ENCODE measurements at places on chromosomes 6 and 20. TPM values are rescaled to one million over a fixed set of nuclear protein-coding genes. Genes with fewer than 3 reads are reported as not detected.
A peak's percentile ranks its signal among the peaks of the same experiment; 100 is the strongest.

GRCh38 chr6:13273931-13274706 is 54.2 kb downstream of the TBC1D7 start:
- no peaks in the 10 kb centered on the region for H3K27me3 ChIP-seq
- H3K36me3 ChIP-seq: no peaks in the 10 kb centered on the region
- DNase-seq: no peak
- H3K4me1 ChIP-seq: no peaks in the 10 kb centered on the region

GRCh38 chr6:13048113-13048512 is 280.2 kb downstream of the TBC1D7 start:
- no peak overlapping the region for H3K4me3 ChIP-seq
- no peaks in the 10 kb centered on the region for H3K36me3 ChIP-seq
- no peaks in the 10 kb centered on the region for H3K27me3 ChIP-seq
- H3K4me1 ChIP-seq: no peaks in the 10 kb centered on the region
- H3K27ac ChIP-seq: no peak overlapping the region

The SLC44A4 gene
- total RNA-seq: not detected

- DNase-seq: no peak
- peaks cover 21% of the 10 kb centered on the region for H3K4me1 ChIP-seq
- H3K27ac ChIP-seq: no peak overlapping the region
- no peaks in the 10 kb centered on the region for H3K36me3 ChIP-seq
- no peaks in the 10 kb centered on the region for H3K27me3 ChIP-seq
- H3K4me3 ChIP-seq: no peak overlapping the region
Observed at GRCh38 chr6:28254121-28254519, 2.1 kb upstream of the ZKSCAN4 start.

DNA sequence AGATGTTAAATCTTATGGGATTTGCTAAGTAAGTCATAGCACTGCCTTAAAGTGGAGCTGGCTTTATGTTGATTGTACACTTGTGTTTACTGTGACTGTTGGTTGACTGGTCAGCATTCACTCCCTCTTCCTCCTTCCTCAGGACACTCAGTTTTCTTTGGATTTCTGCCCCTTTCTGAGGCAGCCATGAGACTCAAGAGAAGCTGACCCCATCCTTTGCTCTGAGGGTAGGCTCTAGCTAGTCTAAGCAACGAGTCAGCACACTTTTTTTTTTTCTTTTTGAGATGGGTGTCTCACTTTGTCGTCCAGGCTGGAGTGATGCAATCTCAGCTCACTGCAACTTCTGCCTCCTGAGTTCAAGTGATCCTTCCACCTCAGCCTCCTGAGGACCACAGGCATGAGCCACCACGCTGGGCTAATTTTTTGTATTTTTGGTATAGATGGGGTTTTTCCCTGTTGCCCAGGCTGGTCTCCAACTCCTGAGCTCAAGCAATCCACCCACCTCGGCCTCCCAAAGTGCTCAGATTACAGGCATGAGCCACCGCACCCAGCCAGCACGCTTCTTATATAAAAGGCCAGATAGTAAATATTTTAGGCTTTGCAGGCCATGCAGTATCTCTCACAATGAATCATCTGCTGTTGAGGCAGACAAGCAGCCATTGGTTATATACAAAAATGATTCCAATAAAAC is 191.4 kb downstream of the NFATC2 start:
- no peaks in the 10 kb centered on the region for H3K4me1 ChIP-seq
- H3K27ac ChIP-seq: no peak overlapping the region
- H3K27me3 ChIP-seq: no peaks in the 10 kb centered on the region

The DXO gene
- 11.4 TPM for total RNA-seq

DNA sequence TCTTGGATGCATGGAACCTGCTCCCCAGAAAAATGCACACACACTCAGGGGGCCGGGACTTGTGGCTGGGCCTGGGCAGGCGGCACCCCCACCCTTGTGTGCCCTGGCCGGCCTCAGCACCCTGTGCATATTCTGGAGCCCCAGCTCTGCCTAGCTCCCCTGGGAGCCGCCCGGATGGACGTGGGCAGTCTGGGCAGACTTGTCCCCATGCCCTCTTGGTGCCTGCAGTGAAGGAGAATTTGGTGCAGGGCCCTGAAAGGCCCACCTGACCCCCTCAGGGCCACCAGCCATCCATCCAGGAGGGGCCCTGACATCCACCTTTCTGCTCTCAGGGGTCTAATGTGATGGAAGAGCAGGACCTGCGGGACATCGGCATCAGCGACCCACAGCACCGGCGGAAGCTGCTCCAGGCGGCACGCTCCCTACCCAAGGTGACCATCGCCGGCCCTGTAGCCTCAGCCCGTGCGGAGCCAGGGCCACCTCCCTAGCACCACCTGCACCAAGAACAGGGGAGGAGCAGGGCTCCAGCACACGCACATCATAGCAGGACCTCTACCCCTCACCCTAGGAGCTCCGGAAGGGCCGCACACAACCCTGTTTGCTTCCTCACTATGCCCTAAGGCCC is 62.8 kb downstream of the TCP11 start:
- H3K36me3 ChIP-seq: peaks cover 37% of the 10 kb centered on the region
- DNase-seq: peak; percentile 49
- H3K27ac ChIP-seq: no peak overlapping the region

DNA sequence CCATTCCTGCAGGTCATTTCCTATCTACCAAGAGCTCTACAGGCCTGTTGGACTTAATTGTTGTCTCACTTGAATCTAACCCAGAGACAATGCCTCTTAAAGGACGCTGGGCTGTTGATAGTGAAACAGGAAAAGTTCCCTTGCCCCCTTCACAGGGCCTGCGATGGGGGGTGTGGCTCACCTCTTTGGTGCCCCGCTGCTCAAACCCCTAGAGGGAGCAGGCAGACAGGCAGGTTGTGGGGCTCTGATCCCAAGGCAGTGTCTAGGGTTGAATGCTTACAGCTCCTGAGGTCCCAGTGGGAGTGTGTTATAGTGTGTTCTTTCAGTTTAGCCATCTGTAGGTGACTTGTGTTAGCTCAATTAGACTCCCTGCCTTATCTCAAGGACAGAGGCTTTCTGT is 68.0 kb downstream of the OTOR start:
- no peak for DNase-seq
- H3K36me3 ChIP-seq: no peaks in the 10 kb centered on the region
- no peak overlapping the region for H3K4me3 ChIP-seq
- H3K27ac ChIP-seq: no peak overlapping the region
- H3K4me1 ChIP-seq: no peaks in the 10 kb centered on the region

The RAMACL gene
- 1.4 TPM for total RNA-seq

DNA sequence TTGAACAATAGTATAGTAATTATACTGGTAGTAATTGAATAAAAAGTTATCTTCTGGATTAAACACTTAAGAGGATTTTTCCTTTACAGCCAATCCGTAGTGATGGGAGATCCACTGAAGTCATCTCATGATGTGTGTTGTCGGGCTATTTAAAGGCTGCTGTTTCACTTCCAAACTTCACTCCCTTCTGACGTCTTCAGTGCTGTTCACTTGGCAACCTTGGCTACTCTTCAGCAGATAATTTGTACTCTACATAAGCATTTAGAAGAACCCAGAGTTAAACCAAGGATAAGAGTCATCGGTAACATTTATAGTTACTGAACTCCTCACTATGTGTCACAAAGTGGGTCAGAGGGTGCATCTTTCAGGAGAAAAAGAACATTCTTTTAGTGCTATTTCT is 179.1 kb upstream of the EYA4 start:
- H3K27me3 ChIP-seq: no peaks in the 10 kb centered on the region
- no peaks in the 10 kb centered on the region for H3K4me1 ChIP-seq
- H3K36me3 ChIP-seq: no peaks in the 10 kb centered on the region
- no peak overlapping the region for H3K27ac ChIP-seq

- H3K27me3 ChIP-seq: no peaks in the 10 kb centered on the region
- DNase-seq: no peak
- no peak overlapping the region for H3K27ac ChIP-seq
- no peak overlapping the region for H3K4me3 ChIP-seq
- no peaks in the 10 kb centered on the region for H3K36me3 ChIP-seq
Observed at GRCh38 chr6:154842833-154843232, 109.6 kb downstream of the SCAF8 start.

GRCh38 chr6:23705697-23706096 is 420.3 kb upstream of the NRSN1 start:
- no peak overlapping the region for H3K27ac ChIP-seq
- no peak for DNase-seq
- H3K4me3 ChIP-seq: no peak overlapping the region

- H3K4me3 ChIP-seq: no peak overlapping the region
- H3K36me3 ChIP-seq: no peaks in the 10 kb centered on the region
- no peaks in the 10 kb centered on the region for H3K4me1 ChIP-seq
- H3K27ac ChIP-seq: no peak overlapping the region
- no peak for DNase-seq
- no peaks in the 10 kb centered on the region for H3K27me3 ChIP-seq
Observed at GRCh38 chr6:92690997-92691599, 728.3 kb downstream of the EPHA7 start.

GRCh38 chr6:28979679-28980078 is 25.4 kb downstream of the ZNF311 start:
- no peaks in the 10 kb centered on the region for H3K4me1 ChIP-seq
- H3K27ac ChIP-seq: no peak overlapping the region
- no peaks in the 10 kb centered on the region for H3K36me3 ChIP-seq
- no peak overlapping the region for H3K4me3 ChIP-seq

The NHSL1 gene
- 6.6 TPM for total RNA-seq

The WFDC9 gene
- total RNA-seq: not detected

The TUBB2A gene
- 54.5 TPM for total RNA-seq

The EYA2 gene
- 1.2 TPM for total RNA-seq

- H3K27me3 ChIP-seq: no peaks in the 10 kb centered on the region
- no peaks in the 10 kb centered on the region for H3K36me3 ChIP-seq
Observed at GRCh38 chr6:145603991-145604390, 131.3 kb downstream of the EPM2A start.

The ADGRF5 gene
- total RNA-seq: 10.0 TPM

The PRKN gene
- 14.6 TPM for total RNA-seq

DNA sequence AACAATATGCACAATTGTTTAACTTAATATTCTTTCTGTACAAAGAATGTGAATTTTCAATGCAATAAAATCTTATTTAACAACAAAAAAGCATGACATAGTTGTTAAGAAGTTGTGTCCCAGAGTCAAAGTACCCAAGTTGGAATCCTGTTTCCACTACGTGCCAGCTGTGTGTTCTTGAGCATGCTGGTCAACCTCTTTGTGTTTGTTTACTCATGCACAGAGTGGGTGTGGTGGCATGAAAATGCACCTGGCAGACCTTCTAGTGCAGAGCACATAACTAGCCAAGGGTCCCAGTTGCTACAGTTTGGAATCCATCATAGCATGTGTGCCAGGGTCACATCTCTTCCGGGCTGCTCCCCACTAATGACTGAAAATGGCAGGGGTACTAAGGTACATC is 24.7 kb upstream of the MOCS1 start:
- no peaks in the 10 kb centered on the region for H3K4me1 ChIP-seq
- DNase-seq: no peak
- no peaks in the 10 kb centered on the region for H3K27me3 ChIP-seq
- H3K27ac ChIP-seq: no peak overlapping the region
- no peaks in the 10 kb centered on the region for H3K36me3 ChIP-seq

The GPLD1 gene
- 4.8 TPM for total RNA-seq

DNA sequence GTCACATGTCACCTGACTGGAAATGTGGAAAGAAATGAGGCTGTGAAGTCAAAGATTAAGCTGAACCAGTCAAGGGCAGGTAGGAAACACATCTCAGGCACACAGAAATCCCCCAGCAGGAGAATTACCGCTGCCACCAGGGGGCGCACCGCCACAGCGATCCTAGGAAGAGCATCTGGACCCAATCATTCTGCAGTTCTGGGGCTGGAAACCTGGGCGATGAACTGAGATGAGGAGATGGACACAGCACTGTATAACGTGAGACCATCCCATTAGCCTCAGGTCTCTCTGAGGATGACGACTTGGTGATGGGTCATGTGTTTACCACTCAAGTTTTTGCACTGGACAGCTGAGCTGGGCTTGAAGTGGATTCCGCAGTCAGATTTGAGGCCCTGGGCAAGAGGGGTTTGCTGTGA is 6.5 kb upstream of the SLC24A3 start:
- no peak overlapping the region for H3K27ac ChIP-seq
- peaks cover 9% of the 10 kb centered on the region for H3K4me1 ChIP-seq
- no peaks in the 10 kb centered on the region for H3K36me3 ChIP-seq
- no peak overlapping the region for H3K4me3 ChIP-seq

- no peak overlapping the region for H3K4me3 ChIP-seq
- no peak overlapping the region for H3K27ac ChIP-seq
- DNase-seq: no peak
- H3K4me1 ChIP-seq: no peaks in the 10 kb centered on the region
- no peaks in the 10 kb centered on the region for H3K27me3 ChIP-seq
Observed at GRCh38 chr6:160077526-160077925, 44.1 kb upstream of the SLC22A1 start.

DNA sequence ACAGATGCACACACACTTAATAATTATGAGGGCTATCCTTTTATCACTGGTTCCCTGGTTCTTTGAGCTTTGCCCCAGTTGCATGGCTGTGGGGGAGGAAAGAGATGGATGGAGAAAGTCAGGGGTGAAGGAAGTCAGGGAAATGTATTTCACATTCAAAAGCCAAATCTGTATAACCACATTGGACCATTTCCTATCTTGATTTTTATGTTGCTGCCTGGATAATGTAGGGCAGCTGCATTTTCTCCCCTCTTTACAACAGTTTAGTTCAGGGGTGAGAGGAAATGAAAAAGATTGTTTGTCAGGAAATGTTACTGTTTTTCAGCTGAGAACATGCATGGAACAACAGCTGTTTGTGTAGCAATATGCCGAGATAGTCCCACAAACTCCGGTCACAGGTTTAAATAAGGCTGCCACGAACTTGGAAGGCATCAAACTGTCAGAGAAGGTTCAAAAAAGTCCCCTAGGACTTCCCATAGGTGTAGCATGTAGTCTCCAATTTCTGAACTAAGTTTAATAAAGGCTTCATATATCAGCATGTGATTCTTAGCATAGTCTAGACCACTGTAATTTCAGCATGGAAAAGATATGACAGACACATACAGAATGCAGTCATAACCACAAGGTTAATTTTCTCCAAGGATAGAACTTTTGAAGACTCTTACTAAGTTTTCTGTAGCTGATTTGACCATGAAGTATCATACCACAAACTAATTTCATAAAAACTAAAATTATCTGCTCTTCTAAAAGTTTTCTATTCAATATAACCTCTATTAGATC is 82.1 kb upstream of the COL21A1 start:
- H3K4me3 ChIP-seq: no peak overlapping the region
- H3K27me3 ChIP-seq: no peaks in the 10 kb centered on the region
- DNase-seq: no peak
- no peaks in the 10 kb centered on the region for H3K36me3 ChIP-seq
- H3K27ac ChIP-seq: no peak overlapping the region

The PI3 gene
- total RNA-seq: not detected

DNA sequence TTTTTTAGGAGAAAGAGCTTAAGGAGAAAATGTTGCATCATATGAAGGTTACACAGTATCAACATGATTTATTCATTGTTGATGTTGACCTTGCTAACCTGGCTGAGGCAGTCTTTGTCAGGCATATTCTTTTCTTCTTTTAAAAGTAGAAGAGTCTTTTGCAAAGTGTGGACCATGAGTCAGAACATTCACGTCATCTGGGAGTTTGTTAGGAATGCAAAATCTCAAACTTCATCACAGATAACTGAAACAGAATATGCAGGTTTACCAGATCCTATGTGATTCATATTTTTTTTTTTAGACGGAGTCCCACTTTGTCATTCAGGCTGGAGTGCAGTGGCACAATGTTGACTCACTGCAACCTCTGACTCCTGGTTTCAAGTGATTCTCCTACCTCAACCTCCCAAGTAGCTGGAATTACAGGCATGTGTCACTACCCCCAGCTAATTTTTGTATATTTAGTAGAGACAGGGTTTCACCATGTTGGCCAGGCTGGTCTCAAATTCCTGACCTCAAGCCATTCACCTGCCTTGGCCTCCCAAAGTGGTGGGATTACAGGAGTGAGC is 530.4 kb upstream of the BTBD3 start:
- H3K4me1 ChIP-seq: no peaks in the 10 kb centered on the region
- no peak for DNase-seq
- H3K27me3 ChIP-seq: no peaks in the 10 kb centered on the region
